ENCODE measurements at places on chromosomes 7 and 10.
A peak's percentile ranks its signal among the peaks of the same experiment; 100 is the strongest.

GRCh38 chr7:25908154-25908949 is 243.6 kb upstream of the NFE2L3 start:
- no peak for DNase-seq

GRCh38 chr10:104824380-104825006 is 183.4 kb downstream of the SORCS3 start:
- DNase-seq, result no peak

DNA sequence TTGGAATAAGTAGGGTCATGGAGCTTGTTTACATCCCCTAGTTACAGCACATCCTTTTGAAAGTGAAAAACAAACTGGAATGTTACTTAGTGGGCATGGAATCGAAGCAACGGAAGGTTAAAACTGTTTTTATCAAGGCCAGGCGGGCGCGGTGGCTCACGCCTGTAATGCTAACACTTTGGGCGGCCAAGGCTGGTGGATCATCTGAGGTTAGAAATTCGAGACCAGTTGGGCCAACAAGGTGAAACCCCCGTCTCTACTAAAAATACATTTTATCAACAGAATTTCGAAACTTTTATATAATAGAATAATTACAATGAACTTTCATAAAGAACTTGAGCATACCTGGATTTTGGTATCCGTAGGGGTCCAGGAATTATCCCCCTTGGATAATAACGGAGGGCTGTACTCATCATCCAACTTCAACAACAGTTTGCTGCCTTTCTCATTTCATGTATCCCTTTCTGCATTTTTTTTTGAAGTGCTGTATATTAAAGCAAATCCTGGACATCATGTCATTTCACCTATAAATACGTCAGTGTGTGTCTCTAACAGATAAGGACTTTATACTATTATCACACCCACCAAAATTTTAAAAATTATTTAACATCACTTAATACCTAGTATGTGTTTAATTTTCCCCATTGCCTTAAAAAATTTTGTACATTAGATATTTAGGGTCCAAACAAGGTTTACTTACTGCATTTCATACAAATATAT is 1.3 kb upstream of the TMED4 start:
- DNase-seq, result no peak

GRCh38 chr7:121494516-121494915 is 98.4 kb upstream of the FAM3C start:
- DNase-seq, result no peak

GRCh38 chr10:78772486-78772885 is 296.3 kb upstream of the ZMIZ1 start:
- DNase-seq, result no peak

- DNase-seq, result no peak
These were observed 3.6 kb upstream of the HOXA11 start for GRCh38 chr7:27188386-27189294.

- DNase-seq, result no peak
These were observed 13.1 kb downstream of the UMAD1 start for GRCh38 chr7:7653593-7654187.

DNA sequence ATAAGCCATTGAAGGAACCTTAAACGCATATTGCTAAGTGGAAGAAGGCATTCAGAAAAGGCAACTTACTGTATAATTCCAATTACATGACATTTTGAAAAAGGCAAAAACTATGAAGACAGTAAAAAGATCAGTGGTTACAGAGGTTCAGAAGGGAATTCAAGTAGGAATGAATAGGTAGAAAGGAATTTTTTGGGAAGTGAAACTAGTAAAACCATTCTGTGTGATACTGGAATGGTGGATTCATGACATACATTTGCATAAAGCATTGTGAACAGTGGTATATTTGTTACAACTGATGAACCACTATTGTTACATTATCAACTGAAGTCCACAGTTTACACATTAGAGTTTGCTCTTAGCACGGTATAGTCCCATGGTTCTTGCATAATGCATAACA is 114.2 kb upstream of the GPR22 start:
- no peak for DNase-seq

- no peak for DNase-seq
These were observed 411.6 kb upstream of the GALNT17 start for GRCh38 chr7:70720191-70720873.

GRCh38 chr7:29935111-29935510 is 54.5 kb downstream of the SCRN1 start:
- no peak for DNase-seq

- DNase-seq, result no peak
These were observed 169.9 kb downstream of the KCND2 start for GRCh38 chr7:120442838-120443237.

DNA sequence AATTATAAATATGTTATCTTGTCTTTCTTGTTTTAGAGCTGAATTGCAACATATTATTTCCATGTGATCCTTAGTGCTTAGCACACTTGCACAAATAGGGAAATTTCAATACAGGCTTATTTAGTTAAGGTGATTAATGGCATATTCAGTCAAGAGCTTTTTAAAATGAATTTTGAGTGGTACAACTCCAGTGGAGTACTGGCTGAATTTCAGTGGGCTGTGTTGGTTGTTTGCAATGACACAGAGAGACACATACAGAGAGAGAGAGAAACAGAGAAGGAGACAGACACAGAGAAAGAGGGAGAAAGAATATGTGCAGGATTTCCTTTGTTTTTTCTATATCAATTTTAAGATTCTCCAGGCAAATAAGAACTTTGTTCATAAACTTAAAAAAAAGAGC is 766.9 kb downstream of the DNAJB9 start:
- no peak for DNase-seq

- DNase-seq, result no peak
These were observed 171.7 kb downstream of the ADAM12 start for GRCh38 chr10:126216632-126216961.

DNA sequence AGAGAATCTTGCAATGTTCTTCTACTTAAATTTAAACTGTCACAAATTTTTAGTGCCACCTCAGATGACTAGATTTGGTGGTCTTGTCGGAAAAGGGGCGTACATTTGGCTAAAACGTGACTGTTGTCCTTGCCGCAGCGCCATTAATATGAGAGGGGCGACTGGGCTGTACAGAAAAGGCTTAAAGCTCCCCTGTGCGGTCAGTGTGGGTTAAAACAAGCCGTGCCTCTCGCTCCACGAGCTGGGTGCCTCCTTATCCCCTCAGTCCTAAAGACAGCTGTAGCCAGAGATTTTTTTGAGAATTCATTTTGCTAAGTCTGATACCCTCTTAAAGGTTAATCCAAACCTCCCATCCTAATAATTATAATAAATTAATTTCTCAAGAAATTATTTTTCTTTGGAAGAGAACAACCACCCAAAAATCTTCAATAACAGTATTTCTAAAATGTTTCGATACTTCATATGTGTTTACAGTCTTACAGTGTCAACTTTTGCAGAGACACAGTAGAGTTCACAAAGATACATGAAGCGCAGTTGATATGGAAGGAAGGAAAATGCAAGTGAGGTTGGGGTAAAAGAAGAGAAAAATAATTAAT is 68.6 kb downstream of the C7orf25 start:
- DNase-seq, result no peak

DNA sequence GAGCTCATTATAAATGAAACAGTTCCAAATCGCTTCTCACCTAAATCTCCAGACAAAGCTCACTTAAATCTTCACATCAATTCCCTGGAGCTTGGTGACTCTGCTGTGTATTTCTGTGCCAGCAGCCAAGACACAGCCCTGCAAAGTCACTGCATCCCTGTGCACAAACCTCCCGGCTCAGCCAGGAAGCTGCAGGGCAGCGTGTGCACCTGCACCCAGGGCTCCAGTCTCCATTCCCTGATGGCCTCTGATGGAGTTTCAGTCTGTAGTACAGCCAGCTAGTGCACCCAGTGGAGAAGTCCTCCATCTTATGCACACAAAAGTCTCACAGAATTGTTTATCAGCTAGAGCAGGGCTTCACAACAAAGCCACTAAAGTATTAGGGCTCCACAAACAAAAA is 51.1 kb upstream of the PRSS58 start:
- DNase-seq, result no peak

DNA sequence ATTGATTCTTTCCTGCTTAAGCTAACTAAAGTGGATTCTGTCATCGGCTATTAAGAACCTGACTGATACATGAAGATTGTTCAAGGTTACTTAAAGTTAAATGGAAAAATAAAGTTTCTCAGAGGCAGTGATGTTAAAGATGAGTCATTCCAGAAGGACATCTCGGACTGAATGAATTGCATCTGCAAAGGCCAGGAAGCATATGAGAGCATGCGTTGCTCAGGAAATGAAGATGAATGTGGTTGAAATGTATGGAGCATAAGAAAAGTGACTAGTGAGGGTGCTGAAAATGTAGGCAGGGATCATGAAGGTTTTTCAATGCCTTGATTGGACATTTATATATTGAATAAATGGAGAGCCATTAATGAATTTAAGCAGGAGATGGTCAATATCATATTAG is 133.9 kb upstream of the GHITM start:
- no peak for DNase-seq

DNA sequence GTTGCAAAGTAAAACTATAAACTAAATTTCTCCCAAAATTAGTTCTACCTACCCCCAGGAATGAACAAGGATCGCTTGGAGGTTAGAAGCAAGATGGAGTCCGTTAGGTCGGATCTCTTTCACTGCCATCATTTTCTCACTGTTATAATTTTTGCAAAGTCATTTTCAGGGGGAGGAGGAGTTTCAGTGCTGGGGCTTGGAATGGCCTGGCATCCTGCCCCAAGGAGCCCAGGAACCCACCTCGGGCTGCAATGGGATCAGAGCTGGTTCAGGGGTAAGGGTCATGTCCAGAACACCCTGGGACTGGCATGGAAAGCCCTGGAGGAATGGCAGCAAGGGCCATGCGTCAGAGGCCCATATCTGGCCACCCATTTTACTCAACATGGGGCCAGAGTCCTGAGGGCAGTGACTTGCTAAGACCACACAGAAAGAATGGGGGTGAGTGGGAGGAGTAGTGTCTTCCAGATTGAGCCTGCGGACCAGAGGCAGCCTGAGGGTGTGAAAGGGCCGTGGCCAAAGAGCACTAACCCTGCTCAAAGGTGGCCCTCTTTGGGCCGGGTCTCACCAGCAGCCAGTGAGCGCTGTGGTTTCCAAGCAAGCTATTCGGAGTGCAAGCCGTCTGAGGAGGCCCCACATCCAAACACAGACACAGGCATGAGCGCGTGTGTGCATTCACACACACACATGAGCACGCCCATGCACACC is 31.8 kb downstream of the GPRIN2 start:
- no peak for DNase-seq

DNA sequence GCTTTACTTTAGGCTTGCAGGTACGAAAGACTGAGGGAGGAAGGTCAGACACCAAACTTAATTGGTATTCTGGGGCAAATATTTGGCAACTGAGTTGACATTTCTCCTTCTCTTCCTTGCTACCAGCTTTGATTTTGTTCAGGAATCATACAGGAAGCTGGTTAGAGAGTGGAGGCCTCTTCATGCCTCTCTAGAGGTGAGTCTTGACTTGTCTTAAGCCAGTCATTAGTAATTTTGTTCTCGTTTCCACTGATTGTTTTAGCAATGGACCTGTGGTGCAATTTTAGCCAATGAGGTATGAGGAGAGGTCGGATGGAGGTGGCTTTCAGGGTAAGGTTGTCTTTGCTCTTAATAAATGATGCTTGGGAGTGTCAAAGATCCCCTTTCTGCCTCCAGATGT is 2.4 kb upstream of the RP9 start:
- no peak for DNase-seq

- DNase-seq, result no peak
These were observed 38.1 kb downstream of the LRGUK start for GRCh38 chr7:134165252-134165651.

GRCh38 chr10:9035355-9035754 is 980.9 kb downstream of the GATA3 start:
- DNase-seq, result no peak

DNA sequence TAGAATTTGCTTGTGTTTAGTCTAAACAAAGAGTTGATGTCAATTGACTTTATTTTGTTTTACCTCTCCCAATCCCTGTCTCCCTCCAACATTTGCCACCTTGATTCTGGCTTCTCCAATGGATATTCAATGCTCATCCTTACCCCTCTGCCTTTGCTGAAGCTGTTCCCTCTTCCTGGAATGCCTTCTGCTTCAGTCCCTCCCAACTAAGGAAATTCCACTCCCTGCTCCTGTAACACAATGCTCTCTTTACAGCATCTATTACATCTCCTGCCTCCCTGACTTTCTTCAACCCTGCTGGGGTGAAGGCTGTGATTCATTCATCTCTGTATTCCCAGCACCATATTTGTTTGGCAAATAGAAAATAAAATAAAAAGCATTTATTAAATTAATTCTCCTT is 34.5 kb upstream of the TAC1 start:
- DNase-seq, result no peak

- no peak for DNase-seq
These were observed 71.8 kb upstream of the RPA3 start for GRCh38 chr7:7790041-7790741.

GRCh38 chr7:96709381-96710228 is at the start of gene SEM1:
TSS of gene SEM1 (minus strand) at chr7:96709846. CDS start at chr7:96709763, 83 bp downstream.
- DNase-seq, result peak; percentile 44

DNA sequence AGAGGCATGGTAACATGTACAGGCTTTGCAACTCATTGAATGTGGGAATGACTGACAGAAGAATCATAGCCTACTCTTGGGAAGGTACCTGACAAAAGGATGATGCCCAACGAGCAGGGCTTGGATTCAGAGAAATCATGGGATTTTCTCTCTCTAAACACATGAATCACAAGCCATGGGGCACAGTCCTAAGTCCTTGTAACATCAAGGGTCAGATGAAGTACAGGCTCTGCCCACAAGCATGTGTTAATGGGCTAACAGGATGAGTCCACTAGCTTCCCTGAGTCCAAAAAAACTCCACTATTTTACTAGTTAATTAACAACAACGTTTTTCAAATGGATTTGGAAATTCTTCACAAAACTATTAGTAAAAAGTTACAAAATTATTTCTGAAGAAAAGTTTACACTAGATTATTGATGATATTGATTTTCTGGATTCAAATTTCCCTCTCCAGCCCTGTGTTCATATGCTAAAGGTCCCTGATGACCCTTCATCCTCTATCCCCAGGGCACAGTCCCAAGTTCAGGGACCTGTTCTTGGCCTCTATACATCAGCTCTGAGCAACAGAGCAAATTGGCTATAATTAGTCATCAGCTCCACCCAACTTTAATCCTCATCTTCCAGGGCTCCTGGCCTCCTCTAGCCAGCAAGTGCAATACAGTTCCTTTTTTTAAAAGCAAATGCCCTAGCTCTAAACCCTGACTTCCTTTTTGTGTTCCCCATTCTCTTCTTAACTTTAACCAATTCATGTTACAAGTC is 99.8 kb downstream of the GSAP start:
- DNase-seq, result no peak

DNA sequence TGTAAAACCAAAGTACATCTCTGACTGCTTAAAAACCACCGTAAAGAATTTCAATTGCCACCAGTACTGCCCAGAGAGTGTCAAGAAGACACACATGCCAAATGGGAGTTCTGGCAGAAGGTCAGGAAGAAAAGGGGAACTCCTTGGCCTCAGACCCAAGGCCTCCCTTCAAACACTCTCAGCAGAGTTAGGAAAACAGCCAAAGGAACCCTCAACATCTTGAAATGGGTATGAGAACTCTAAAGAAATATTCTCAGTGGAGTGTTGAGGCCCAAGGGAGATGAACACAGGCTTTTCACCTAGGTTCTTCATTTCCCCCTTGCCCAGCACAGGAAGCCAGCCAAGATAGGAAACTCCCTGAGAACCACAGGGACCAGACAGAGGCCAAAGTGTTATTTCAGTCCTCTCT is 96.1 kb upstream of the ASAH2 start:
- DNase-seq, result no peak

- no peak for DNase-seq
These were observed 96.4 kb downstream of the SLIT1 start for GRCh38 chr10:97089209-97089870.
